Peyer's patch (tissue), 4 donors: ENCODE measurements at places on chromosomes 6 and 20.
A peak's percentile ranks its signal among the peaks of the same experiment; 100 is the strongest.

DNA sequence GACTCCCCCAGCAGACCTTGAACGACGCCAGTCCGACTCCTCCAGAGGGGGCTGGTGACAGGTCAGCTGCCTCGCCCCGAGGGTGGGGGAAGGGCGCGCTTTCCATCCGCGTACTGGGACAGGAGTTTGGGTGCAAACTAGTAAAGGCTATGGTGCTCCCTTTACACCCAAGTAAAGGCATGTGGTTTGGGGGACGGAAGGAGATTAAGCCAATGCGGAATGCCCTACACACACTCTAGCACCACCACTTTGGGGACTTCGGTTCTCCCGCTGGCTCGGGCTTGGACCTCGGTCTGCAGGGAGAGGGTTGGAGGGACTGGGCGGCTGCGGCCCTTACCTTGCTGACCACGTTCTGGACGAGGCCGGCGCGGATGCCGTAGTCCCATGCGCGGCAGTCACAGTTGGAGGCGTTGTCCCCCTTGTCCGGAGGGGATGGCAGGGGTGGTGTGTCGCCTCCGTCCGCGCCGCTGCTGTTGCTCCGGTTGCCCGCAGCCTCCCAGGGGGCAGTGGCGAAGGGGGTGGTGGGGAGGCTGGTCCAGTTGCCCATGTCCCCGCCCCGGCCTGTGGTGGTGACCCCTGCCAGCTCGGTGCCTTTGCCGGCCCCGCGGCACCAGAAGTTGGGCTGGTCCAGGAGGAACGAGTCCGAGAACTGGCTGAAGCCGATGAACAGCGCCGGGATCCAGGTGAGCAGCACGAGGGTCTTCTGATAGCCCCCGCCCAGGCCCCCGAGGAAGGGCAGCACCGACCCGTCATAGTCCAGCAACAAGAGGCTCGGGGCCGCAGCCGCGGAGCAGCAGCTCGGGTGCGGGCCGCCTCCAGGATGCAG, 1.1 kb downstream of the SLC22A23 start:
- peak overlapping the region; percentile 79 for H3K4me3 ChIP-seq
- no peaks in the 10 kb centered on the region for H3K27me3 ChIP-seq
- no peaks in the 10 kb centered on the region for H3K36me3 ChIP-seq

GRCh38 chr6:34667481-34668238, 28.9 kb downstream of the ILRUN start:
- peaks cover 18% of the 10 kb centered on the region for H3K4me1 ChIP-seq
- H3K27me3 ChIP-seq, result no peaks in the 10 kb centered on the region
- H3K4me3 ChIP-seq, result no peak overlapping the region

GRCh38 chr20:33158637-33159385, 9.1 kb upstream of the BPIFA2 start:
- H3K4me1 ChIP-seq, result no peaks in the 10 kb centered on the region
- H3K27ac ChIP-seq, result no peak overlapping the region
- no peaks in the 10 kb centered on the region for H3K36me3 ChIP-seq
- no peaks in the 10 kb centered on the region for H3K27me3 ChIP-seq

- no peak for DNase-seq
- no peak overlapping the region for H3K4me3 ChIP-seq
- H3K36me3 ChIP-seq, result no peaks in the 10 kb centered on the region
- no peaks in the 10 kb centered on the region for H3K4me1 ChIP-seq
- H3K27ac ChIP-seq, result no peak overlapping the region
Observed at GRCh38 chr6:161772176-161772575, 498.3 kb upstream of the AGPAT4 start.

DNA sequence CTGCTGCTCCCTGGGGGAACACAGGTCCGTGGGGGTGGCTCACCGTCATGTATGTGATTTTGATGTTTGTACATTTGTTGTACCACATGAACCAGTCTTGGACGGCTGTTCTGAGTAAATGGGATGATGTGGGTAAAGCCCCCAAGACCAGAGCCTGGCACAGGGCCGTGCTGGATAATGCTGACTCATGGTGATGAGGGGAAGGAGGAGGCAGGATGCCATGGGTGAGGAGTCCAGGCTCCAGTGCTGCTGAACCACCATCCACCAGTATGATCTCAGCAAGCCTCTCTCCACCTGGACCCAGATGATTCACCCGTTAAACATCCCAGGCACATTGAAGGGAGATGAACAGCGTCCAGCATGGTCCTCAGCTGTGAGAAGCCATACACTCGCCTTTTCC, 9.6 kb upstream of the APCDD1L start:
- no peaks in the 10 kb centered on the region for H3K36me3 ChIP-seq
- no peak for DNase-seq
- no peaks in the 10 kb centered on the region for H3K4me1 ChIP-seq
- H3K27me3 ChIP-seq, result no peaks in the 10 kb centered on the region
- no peak overlapping the region for H3K4me3 ChIP-seq

DNA sequence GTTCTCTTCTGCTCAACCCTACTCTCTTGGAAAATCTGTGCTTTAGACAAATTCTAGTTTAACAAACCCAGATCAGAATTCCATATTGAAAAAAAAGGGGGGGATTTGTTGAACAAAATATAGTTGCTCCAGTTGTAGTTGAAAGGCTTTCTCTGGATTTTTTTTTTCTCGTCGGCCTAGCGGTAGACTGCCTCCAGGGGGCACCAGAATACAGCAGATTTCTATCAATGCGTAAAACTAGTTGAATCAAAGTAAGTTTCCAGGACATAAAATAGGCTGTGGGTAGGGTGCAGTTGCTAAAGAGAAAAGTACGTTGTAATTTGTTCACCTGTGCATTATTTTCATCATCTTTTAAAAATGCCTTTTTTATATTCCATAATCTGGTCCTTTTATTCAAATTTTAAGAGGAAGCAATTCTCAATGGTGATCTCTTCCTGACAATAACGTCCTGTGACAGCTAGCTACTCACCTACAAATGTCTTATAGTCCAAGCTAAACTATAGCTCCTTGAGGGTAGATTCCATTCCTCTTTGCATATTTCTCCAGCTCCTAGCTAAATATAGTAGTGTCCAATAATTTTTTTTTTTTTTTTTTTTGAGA, 105.4 kb downstream of the PERP start:
- H3K36me3 ChIP-seq, result no peaks in the 10 kb centered on the region
- no peaks in the 10 kb centered on the region for H3K4me1 ChIP-seq
- peak; percentile 41 for DNase-seq
- no peaks in the 10 kb centered on the region for H3K27me3 ChIP-seq

- no peak for DNase-seq
- H3K4me3 ChIP-seq, result no peak overlapping the region
- no peaks in the 10 kb centered on the region for H3K27me3 ChIP-seq
- H3K36me3 ChIP-seq, result no peaks in the 10 kb centered on the region
- no peaks in the 10 kb centered on the region for H3K4me1 ChIP-seq
Observed at GRCh38 chr6:22399693-22400092, 102.9 kb upstream of the PRL start.

DNA sequence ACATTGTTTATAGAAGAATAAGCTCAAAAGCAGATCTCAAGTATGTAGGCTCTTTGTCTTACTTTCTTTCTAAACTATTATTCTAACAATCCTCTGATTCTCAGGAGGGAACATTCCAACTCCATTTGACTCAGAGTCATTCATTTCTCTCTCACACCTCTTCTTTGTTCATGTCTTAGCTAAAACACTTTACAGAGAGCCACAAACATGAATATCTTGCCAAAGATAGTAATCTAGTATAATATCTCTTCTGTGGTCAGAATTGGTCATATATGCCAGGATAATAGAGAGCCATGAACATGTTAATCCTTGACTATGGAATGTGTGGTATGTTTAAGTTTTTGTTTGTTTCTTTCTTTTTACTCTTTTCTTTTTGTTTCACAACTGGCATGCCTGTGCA, 456.0 kb upstream of the PTCHD4 start:
- H3K27ac ChIP-seq, result no peak overlapping the region
- no peak for DNase-seq
- no peak overlapping the region for H3K4me3 ChIP-seq
- H3K27me3 ChIP-seq, result no peaks in the 10 kb centered on the region
- H3K36me3 ChIP-seq, result no peaks in the 10 kb centered on the region

- H3K4me1 ChIP-seq, result peaks cover 10% of the 10 kb centered on the region
- no peaks in the 10 kb centered on the region for H3K36me3 ChIP-seq
- no peak overlapping the region for H3K4me3 ChIP-seq
- H3K27ac ChIP-seq, result peak overlapping the region; percentile 47
Observed at GRCh38 chr6:134706806-134707205, 243.1 kb downstream of the ALDH8A1 start.

- H3K27ac ChIP-seq, result no peak overlapping the region
- no peaks in the 10 kb centered on the region for H3K27me3 ChIP-seq
- DNase-seq, result no peak
- H3K36me3 ChIP-seq, result no peaks in the 10 kb centered on the region
- no peaks in the 10 kb centered on the region for H3K4me1 ChIP-seq
Observed at GRCh38 chr20:29874476-29875202, 1382.8 kb upstream of the DEFB115 start.

DNA sequence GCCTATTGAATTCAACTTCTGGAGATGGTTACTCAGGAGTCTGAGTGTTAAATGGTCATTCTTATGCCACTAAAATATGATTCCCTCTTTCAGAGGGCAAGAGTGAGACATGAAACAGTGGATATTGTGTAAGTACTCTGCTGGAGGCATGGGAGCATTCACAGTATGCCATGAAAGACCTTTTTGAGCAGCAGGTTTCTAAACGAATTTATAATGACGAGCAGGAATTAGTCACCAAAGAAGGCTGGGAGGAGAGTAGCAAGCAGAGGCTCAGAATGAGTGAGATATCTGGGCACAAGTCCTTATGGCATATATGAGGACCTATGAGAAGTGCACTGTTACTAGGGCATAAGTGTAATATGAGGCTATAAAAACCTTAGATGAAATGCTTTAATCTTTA, 10.9 kb upstream of the MYB start:
- no peak for DNase-seq
- no peak overlapping the region for H3K27ac ChIP-seq
- H3K36me3 ChIP-seq, result no peaks in the 10 kb centered on the region
- no peaks in the 10 kb centered on the region for H3K27me3 ChIP-seq
- no peaks in the 10 kb centered on the region for H3K4me1 ChIP-seq

- peak overlapping the region; percentile 81 for H3K27ac ChIP-seq
- no peaks in the 10 kb centered on the region for H3K4me1 ChIP-seq
- peak overlapping the region; percentile 45 for H3K4me3 ChIP-seq
- DNase-seq, result peak; percentile 79
- H3K36me3 ChIP-seq, result no peaks in the 10 kb centered on the region
Observed at GRCh38 chr6:26183581-26184366, 96.5 kb downstream of the HFE start.

DNA sequence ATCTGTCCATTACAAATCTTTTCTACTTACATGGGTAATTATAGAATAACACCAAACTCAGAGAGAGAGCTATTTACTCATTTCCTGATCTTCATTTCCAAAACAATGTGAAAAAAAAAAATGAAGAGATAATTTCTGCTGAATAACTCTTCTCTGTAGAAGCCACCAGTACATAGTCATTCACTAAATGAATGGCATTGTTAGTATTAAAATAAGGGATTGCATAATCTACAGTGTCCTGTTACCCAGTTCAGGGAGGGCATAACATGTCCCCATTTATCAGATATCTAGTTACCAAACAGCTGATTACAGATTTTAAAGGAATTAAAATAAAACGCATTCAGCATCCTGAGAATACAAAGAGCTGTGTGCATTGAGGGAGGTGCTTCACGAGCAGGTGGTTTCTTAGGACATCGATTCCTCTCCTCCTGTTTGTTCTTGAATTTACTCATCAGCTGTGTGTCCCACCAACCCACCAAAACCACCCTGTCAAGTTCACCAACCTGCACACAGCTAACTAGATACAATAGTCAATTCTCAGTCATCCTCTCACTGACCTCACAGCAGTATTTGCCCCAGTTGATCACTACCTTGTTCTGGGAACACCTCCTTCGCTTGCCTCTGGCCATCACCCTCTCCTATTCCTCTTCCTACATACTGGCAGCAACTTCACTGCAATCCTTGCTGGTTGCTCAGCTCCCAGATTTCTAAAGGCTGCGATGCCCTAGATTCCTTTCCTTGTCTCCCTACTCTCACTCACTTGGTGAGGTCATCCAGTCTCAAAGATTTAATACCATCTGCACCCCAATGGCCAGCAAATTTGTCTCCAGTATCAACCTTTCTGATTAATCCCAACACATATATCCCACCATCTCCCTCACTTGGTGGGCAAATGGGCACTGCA, 18.7 kb downstream of the CNKSR3 start:
- peaks cover 9% of the 10 kb centered on the region for H3K36me3 ChIP-seq
- DNase-seq, result no peak
- no peak overlapping the region for H3K4me3 ChIP-seq
- no peaks in the 10 kb centered on the region for H3K27me3 ChIP-seq

- H3K27me3 ChIP-seq, result no peaks in the 10 kb centered on the region
- DNase-seq, result no peak
- no peaks in the 10 kb centered on the region for H3K36me3 ChIP-seq
- H3K4me1 ChIP-seq, result no peaks in the 10 kb centered on the region
- no peak overlapping the region for H3K4me3 ChIP-seq
Observed at GRCh38 chr20:49349694-49350252, 71.9 kb upstream of the ZNFX1 start.

- no peaks in the 10 kb centered on the region for H3K36me3 ChIP-seq
- no peak overlapping the region for H3K27ac ChIP-seq
- no peak overlapping the region for H3K4me3 ChIP-seq
- H3K27me3 ChIP-seq, result no peaks in the 10 kb centered on the region
- H3K4me1 ChIP-seq, result no peaks in the 10 kb centered on the region
Observed at GRCh38 chr6:145427232-145427631, 308.1 kb downstream of the EPM2A start.

DNA sequence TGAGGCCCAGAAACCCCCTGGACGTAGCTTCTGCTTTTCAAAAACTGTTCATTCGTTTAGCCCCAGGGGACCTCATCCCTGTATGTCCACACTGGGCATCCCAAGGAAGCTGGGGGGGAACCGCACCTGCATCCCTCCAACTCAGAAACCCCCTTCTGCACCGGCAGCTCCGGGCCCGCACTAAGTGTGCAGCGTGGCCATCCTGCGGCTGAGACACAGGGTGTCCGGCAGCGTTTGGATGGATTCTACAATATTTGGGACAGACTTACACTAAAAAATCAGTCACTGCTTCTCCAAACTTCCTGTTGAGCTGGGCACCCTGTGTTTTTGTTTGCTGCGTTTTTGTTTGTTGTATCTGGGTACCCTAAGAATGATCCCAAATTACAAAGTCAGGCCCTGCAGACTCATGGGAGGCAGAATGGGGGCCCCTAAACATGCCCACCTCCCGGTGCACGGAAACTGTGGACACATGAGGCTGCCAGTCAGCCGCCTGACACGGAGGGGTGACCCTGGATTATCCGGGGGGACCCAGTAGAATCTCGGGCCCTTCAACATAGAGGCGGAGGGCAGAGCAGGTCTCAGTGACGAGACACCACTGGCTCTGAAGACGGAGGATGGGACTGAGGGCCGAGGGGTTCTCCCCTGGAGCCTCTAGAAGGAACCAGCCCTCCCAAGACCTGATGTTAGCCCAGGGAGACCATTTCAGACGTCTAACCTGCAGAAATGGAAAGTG, 88.2 kb upstream of the BHLHE23 start:
- no peaks in the 10 kb centered on the region for H3K27me3 ChIP-seq
- no peak overlapping the region for H3K27ac ChIP-seq
- no peaks in the 10 kb centered on the region for H3K4me1 ChIP-seq
- DNase-seq, result no peak
- H3K4me3 ChIP-seq, result no peak overlapping the region
